GOT3 (cell line): ENCODE measurements at places on chromosomes 3 and 15.

DNA sequence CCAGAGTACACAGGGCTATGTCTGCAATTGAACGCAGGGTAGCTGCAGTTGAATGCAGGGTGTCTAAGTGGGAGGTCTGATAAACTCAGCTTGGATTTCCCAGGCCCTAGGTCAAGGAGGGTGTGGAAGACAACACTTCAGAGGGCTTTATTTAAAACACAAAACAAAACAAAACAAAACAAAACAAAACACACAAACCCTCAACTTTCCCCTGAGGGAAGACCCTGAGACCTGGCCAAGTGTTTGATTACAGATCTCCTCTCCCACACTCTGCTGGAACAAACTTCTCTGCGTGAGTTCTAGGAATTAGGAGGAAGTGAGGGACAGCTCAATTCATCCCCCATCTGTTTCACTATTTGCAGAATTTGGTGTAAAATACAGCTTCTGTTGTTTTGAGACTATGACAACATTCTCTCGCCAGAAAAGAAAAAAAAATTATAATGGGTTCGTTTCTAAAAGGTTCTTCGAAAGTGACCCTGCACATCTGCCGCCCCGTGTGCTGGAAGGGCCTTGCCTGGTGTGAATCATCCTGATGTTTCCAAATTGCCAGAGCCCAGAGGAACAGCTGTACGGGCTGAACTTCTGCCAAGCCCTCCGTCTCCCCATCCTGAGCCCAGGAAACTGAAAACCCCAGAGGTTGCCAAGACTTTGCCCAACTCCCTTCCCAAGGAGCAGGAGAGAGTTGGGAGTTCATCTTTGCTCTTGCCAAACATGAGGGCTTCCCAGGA is 73.3 kb upstream of the RAD18 start:
- no peak for DNase-seq

- DNase-seq, result no peak
Observed at GRCh38 chr3:64502284-64502683, 185.5 kb downstream of the ADAMTS9 start.

- DNase-seq, result no peak
Observed at GRCh38 chr15:39269821-39270220, 311.1 kb upstream of the THBS1 start.

DNA sequence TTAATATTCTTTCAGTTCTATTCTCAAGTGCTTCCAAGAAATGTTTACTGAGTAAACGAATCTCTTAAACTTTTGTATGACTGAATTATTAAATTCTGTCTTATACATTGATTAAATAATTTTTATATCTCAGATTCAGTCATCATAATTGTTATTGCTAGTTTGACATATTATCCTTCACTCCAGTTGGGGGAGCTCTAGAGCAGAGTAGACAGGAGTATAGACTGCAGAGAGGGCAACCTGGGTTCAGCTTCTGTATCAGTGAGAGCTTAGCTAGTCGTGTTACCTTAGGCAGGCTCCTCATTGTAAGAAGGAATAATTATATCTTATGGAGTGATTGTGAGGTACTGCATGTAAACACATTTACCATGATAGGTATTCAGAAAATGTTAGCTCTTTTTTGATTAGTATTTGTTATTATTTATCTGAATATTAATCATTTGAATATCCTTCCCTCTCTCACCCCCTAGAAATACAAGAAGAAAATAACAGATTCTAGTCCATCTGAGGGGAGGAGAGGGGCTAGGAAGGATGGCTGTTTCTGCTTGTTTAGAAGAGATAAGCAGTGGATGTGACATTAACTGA is 31.0 kb upstream of the ZCWPW2 start:
- DNase-seq, result no peak

DNA sequence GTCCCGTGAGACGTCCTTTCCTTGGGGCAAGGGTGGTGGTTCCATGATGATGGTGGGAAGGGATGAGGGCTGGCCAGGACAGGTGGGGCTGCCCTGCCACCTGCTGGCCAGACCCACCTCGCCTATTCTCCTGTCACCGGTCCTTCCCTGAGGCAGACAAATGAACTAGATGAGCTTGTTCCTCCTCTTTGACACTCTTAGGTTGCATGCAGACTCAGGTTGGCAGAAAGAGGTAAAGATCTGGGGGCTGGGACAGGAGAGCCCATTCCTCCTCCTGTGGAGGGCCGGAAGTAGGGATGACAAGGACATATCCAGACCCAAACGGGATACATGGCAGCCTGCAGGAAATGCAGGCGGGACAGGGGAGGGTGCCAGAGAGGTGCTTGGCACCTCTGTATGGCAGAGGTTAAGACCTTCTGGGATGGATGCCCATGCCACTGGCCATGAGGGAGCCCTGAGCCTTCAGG is 38.6 kb downstream of the ACSBG1 start:
- no peak for DNase-seq

DNA sequence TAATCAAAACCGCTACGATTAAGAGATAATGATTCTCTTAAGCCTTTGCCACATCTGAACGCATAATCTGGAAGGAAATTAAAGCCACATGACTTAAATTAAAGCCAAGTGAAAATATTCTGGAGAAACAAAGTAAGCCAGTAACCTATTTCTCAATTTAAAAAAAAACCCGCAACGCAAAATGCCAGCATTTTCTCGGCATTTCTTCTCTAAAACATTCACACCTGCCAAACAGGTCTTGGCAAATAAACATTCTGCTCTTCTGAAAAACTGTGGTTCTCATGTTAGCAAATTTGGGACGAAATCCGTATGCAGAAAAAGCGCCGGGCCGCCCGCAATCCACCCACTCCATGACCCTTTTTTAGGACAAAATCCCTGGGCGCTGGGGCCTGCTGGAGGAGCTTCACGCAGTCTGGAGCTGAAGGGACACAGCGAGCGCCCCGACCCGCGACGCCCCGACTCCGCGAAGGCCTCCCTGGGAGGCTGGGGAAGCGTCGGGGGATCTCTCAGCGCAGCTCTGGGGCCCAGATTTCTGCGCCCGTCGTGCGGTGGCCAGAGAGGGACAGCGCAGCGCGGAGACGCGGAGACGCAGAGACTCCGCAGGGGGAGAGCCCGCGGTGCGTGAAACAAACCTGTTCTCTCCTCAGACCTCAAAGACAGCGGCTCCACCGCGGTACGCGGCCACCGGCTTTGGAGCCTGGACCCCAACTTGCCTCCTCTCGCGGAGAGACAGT is 471 bp downstream of the NKIRAS1 start:
- DNase-seq, result no peak

- DNase-seq, result no peak
Observed at GRCh38 chr15:74209560-74209958, 7.0 kb upstream of the STRA6 start.

- DNase-seq, result no peak
Observed at GRCh38 chr15:58392611-58393161, 39.1 kb upstream of the LIPC start.

GRCh38 chr3:69865925-69866679 is 126.8 kb downstream of the MITF start:
- DNase-seq, result no peak

- no peak for DNase-seq
Observed at GRCh38 chr3:127899200-127899599, 15.8 kb upstream of the KBTBD12 start.

GRCh38 chr3:5122030-5122740 is at the start of gene ARL8B:
TSS of gene ARL8B (plus strand) at chr3:5122292. CDS start at chr3:5122466, 174 bp downstream.
- DNase-seq, result peak; percentile 77

DNA sequence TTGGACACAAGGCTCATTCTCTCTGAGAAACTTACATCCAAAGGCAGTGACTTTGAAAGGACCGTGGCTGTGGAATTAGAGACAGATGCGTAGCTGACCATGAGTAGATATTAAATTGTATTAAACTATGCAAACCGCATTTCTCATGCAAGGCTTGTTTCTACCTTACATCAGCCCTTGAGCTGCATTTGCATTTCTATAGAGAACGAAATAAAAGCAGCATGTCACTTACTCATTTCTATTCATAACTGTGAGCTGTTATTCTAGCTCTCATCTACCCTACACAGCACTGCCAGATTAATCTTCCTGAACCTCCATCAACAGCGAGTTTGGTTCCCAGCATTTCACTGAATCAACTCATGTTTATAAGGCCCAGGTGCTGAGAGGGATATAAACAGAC is 72.3 kb downstream of the THSD4 start:
- DNase-seq, result no peak

DNA sequence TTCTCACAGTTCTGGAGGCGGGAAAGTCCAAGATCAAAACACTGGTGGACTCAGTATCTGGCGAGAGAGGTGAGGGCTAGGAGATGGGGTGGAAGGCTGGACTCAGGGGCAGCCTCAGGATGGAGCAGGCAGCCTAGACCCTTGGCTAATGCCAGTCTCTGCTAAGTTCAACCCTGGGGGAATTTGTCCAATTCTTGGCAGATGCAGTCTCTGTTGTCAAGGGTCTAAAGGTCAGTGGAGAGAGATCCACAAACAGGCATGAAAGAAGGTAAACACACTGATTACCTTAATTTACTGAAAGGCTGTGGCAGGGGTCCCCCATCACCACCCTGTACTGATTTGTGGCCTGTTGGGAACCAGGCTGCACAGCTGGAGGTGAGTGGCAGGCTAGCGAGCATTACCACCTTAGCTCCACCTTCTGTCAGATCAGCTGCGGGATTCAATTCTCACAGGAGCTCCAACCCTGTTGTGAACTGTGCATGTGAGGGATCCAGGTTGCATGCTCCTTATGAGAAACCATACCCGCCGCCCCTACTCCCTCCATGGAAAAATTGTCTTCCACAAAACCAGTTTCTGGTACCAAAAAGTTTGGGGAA is 32.5 kb upstream of the RHCG start:
- no peak for DNase-seq

GRCh38 chr3:52291508-52292181 is 4.0 kb downstream of the GLYCTK start:
- no peak for DNase-seq

DNA sequence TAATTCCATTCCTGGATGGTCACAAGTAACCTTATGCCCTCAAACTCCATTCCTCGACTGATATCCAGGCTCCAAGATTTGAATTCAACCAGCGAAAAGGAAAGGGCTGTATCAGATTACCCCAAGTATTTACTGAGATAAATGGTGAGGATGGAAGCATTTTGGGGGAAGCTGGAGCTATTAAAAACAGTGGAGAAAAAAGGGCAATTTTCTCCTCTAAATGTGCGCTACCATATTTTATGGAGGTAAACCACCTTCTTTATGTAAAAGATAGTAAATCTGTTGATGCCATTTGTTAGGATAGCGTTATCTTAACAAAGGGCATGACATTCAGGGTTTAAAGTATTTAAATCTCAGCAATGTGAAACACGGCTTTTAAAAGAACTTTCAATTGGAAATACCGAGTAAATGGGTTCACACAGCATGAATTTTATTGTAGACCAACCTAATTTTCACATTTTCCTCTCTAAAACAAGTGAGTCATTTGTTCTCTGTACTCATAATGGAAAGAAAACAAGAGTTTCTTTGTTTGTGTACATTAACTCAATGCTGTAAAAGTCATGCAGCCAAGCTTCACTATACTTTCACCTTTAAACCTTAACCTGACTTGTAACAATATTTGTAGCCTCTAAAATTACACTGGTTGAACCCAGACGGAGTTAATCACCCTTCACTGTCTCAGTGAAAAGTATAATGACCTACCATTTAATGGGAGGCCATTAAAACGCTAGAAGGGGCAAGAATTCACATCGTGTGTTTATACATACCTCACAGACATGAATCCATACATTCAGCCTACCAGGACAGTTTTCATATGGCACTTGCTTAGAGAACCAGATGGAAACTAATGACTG is 773.4 kb downstream of the ROBO1 start:
- no peak for DNase-seq

- DNase-seq, result no peak
Observed at GRCh38 chr15:76340198-76340802, 3.7 kb downstream of the ISL2 start.

GRCh38 chr3:23624305-23624704 is 181.4 kb upstream of the UBE2E1 start:
- no peak for DNase-seq

GRCh38 chr15:91424001-91424400 is 323.9 kb downstream of the SV2B start:
- no peak for DNase-seq

GRCh38 chr3:62795978-62796657 is 79.1 kb downstream of the CADPS start:
- no peak for DNase-seq

DNA sequence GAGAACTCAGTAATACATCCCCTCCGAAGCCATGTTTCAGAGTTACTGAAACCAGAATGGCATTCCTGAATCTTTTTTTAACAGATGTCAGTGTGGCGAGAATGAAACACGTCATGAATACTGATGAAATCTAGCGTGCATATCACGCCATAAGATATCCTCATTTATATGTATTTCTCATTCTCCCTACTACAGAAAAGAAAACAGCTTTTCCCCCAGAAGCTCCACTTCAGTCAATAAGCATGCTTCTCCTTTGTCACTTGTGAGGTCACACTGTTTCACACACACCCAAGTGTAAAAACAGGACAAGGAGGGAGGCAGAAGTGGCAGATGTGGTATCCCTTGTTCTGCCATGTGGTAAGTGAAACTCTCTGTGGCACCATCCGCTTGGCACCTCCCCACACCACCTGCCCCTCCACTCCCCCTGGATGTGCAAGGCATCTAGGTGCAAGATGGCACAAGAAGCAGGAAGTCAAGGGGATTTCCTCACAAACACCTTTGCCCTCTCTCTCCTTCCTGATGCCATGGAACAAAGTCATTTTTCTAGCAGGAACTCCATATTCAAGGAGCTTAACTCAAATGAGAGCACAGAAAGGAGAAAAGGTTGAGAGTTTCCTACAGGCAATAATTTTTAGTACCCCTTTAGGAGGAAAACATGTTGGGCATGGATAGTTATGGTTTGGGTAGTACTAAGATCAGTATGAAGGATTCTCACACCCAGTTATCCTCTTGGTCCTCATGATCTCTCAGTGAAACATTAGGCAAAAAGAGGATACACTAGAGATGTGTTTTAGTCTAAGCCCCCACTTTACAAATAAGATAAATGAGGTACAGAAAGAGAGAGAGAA is 47.5 kb upstream of the FRMD4B start:
- no peak for DNase-seq

GRCh38 chr3:172189987-172190603 is 150.7 kb downstream of the FNDC3B start:
- no peak for DNase-seq

- DNase-seq, result no peak
Observed at GRCh38 chr3:88628901-88629300, 478.5 kb upstream of the EPHA3 start.

DNA sequence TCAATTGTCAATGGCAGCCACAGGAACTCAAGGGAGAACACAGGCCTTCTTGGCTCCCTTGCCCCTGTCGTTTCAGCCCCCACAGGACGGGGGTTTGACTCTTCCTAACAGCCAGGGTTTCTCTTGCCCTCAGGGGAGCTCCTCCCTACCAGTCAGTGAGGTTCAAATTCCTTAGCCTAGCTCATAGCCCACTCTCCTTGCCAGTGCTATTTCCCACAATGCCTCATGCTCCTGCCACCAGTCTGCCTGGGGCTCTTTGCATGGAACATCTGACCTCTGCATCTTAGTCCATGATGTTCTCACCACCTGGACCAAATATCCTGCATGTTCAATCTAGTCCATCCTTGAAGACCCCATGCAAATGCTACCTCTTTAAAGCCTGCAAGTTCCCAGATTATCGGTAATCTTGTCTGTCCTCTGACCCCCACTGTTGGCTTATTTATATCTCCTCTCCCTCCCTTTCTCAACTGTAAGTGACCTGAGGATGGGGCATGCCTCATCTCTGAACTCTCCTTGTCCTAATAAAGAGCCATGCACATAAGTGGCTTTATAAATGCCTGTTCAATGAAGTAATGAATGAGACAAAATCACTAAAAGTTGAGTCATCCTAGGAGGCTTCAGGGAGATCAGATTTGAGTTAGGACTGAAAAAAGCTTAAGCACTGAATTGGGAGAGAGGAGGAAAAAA is 78.0 kb downstream of the MYO1E start:
- no peak for DNase-seq

GRCh38 chr3:123817413-123817812 is 66.7 kb downstream of the MYLK start:
- no peak for DNase-seq
